ENCODE measurements at places on chromosomes 11 and 22. TPM values are rescaled to one million over a fixed set of nuclear protein-coding genes. Genes with fewer than 3 reads are reported as not detected.

The SLC22A12 gene
- total RNA-seq: not detected

The SMTNL1 gene
- total RNA-seq: not detected

The BACE1 gene
- total RNA-seq: 18.6 TPM

The BATF2 gene
- total RNA-seq: 1.8 TPM

The KRTAP5-4 gene
- not detected for total RNA-seq

The OR51B2 gene
- total RNA-seq: not detected
